ENCODE measurements at places on chromosomes 6 and 20.

DNA sequence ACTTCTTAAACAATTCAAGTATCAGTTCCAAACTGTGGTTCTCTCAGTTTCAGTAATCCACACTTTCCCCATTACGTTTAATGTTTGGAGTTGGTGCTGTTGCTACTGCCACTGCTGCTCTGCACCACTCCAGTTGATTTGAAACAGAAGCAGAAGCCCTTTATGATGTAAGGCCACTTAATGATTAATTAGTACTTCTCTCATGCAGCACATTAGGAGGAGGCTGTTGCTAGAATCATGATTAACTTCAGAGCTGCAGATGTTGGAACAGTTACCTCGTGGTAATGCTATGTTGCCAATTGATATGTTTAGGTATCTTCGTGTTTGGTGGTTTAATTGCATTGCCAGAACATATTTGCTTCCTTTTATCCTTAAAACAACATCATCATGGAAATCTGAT lies 986.2 kb upstream of the CITED2 start:
- no peaks in the 10 kb centered on the region for H3K36me3 ChIP-seq
- no peak overlapping the region for H3K27ac ChIP-seq
- H3K27me3 ChIP-seq = no peaks in the 10 kb centered on the region

GRCh38 chr6:35363293-35363750 lies 21.0 kb downstream of the PPARD start:
- no peak overlapping the region for H3K27ac ChIP-seq
- no peaks in the 10 kb centered on the region for H3K27me3 ChIP-seq
- H3K4me3 ChIP-seq = no peak overlapping the region

GRCh38 chr20:63544958-63545516 lies 2.5 kb downstream of the SRMS start:
- DNase-seq = no peak
- no peaks in the 10 kb centered on the region for H3K36me3 ChIP-seq
- no peak overlapping the region for H3K4me3 ChIP-seq
- H3K27me3 ChIP-seq = peaks cover 5% of the 10 kb centered on the region
- H3K27ac ChIP-seq = no peak overlapping the region

- no peak overlapping the region for H3K27ac ChIP-seq
- H3K36me3 ChIP-seq = no peaks in the 10 kb centered on the region
- no peak for DNase-seq
- H3K4me1 ChIP-seq = peaks cover 3% of the 10 kb centered on the region
- H3K4me3 ChIP-seq = no peak overlapping the region
Observed at GRCh38 chr6:44652547-44652946, 265.0 kb downstream of the CDC5L start.

GRCh38 chr20:47296950-47297349 lies 59.5 kb downstream of the ZMYND8 start:
- H3K4me1 ChIP-seq = peaks cover 2% of the 10 kb centered on the region
- no peaks in the 10 kb centered on the region for H3K27me3 ChIP-seq
- no peak overlapping the region for H3K4me3 ChIP-seq

GRCh38 chr6:128767705-128768104 lies 115.2 kb upstream of the LAMA2 start:
- no peak overlapping the region for H3K4me3 ChIP-seq
- no peaks in the 10 kb centered on the region for H3K36me3 ChIP-seq
- no peak overlapping the region for H3K27ac ChIP-seq
- H3K27me3 ChIP-seq = no peaks in the 10 kb centered on the region

Measured in stimulated activated naive B cell treated with anti-CD40 and anti-IgM and Interleukin-4, amounts not matched to agents 10 μg/mL and 1 μg/mL and 100 μg/mL, for 72 hours (primary cell).